ENCODE measurements at places on chromosomes 3 and 15.
A peak's percentile ranks its signal among the peaks of the same experiment; 100 is the strongest.

- no peak for DNase-seq
Measured at GRCh38 chr3:107882881-107883280, 207.9 kb downstream of the CD47 start.

- no peak for DNase-seq
Measured at GRCh38 chr3:59612444-59612715, 562.6 kb upstream of the CFAP20DC start.

GRCh38 chr15:99673111-99673510 lies 60.1 kb downstream of the LYSMD4 start:
- DNase-seq = no peak

DNA sequence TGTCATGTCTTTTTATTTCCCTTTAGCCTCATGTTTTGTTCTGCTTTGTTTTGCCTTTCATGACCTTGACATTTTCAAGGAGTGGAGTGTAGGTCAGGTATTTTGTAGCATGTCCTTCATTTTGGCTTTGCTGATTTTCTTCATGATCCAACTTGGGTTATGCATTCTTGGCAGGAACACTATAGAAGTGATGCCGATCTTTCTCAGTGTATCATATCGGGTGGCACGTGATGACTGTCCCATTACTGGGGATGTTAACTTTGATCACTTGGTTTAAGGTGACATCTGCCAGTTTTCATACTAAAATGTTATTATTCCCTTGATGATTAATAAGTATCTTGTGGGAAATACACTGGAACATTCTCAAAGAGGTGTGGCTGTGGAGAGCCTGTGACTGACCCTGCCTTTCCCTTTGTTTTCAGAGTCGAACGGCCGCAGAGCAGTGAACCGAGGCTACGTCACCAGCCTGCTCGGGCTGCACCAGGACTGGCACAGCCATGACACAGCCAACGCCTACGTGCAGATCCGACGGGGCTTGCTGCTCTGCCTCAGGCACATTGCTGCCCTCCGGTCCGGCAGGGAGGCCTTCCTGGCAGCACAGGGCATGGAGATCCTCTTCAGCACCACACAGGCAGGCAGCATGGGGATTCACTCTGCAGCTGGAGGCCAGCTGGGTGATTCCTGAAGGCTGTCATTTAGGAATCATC lies 167.7 kb downstream of the AGBL1 start:
- peak; percentile 44 for DNase-seq

- no peak for DNase-seq
Measured at GRCh38 chr15:60871731-60872130, 357.4 kb downstream of the RORA start.

GRCh38 chr15:62552444-62552843 lies 387.4 kb upstream of the C2CD4B start:
- DNase-seq = no peak

Measured in mucosa of descending colon (tissue), 3 donors.